ENCODE measurements at places on chromosomes 2 and 18. TPM values are rescaled to one million over a fixed set of nuclear protein-coding genes. Genes with fewer than 3 reads are reported as not detected.

DNA sequence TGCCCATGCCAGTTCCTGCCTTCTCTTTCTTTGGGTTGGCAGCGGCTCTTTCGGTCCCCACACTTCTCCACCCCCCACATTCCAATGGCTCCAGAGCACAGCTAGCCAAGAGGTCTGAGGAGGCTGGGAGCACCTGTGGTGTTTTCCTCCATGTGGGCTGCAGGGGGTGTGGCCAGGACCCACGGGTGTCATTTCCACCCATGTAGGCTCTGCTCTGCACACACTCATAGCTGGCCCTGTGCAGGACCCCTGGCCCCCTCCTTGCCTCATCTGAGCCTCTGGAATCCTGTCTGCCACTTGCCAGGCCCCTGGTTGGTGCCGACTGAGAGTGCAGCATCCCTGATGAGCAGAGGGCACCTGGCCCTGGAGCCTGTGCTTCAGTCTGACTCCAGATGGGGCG, 46.3 kb downstream of the DYSF start:
- no peaks in the 10 kb centered on the region for H3K4me1 ChIP-seq
- peak; percentile 25 for DNase-seq
- H3K36me3 ChIP-seq, result no peaks in the 10 kb centered on the region
- no peak overlapping the region for H3K4me3 ChIP-seq

GRCh38 chr2:44940732-44941464, 604 bp upstream of the SIX3 start:
- peaks cover 71% of the 10 kb centered on the region for H3K27me3 ChIP-seq
- H3K36me3 ChIP-seq, result no peaks in the 10 kb centered on the region
- H3K4me3 ChIP-seq, result peak overlapping the region; percentile 49
- peaks cover 58% of the 10 kb centered on the region for H3K4me1 ChIP-seq
- DNase-seq, result no peak

- DNase-seq, result peak; percentile 53
- H3K27me3 ChIP-seq, result no peaks in the 10 kb centered on the region
- H3K4me3 ChIP-seq, result no peak overlapping the region
- peaks cover 5% of the 10 kb centered on the region for H3K4me1 ChIP-seq
Measured at GRCh38 chr2:191247381-191248057, 2.3 kb downstream of the MYO1B start.

DNA sequence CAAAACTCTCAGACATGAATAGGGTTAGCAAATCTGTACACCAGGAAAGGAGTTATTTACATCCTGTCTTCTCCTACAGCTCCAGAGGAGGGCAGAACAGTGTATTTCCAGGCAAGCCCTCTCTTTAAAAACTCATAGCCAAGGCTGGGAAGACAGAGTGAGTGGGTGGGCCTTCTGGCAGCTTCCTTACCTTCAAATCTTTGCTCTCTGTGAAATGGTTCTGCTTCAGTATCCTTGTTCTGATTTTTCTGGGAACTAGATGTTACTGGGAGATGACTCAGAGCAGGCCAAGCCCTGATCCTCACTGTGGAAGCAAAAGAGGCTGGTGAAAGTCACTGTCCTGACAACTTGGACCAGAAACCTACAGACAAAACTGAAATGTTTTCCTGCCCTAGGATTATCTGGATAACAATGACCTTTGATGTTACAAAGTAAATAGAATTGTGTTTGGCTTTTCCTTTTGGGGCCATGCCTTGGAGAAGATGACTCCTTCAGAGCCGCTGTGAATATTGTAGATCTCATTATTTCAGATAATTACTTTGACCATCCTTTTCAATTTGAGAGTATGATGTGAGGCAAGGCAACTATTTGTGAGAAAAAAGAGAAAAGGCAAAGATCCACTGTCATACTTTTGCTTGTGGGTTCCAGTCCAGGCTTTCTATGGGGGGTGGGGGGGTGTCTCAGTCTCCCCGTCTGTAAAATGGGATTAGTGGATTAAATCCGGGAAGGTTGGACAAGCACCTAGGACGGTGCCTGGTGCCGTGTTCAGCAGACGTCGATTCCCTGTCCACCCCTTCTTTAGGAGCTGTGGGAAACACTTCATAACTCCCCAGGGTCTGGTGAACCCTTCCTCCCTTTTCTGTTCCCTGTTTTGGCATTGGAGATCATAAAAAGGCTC, 644 bp upstream of the QPCT start:
- H3K4me3 ChIP-seq, result peak overlapping the region; percentile 66
- H3K4me1 ChIP-seq, result no peaks in the 10 kb centered on the region
- no peaks in the 10 kb centered on the region for H3K36me3 ChIP-seq
- no peaks in the 10 kb centered on the region for H3K27me3 ChIP-seq
- no peak for DNase-seq

GRCh38 chr2:172088245-172089004, 3.1 kb downstream of the DLX1 start:
- no peak overlapping the region for H3K27ac ChIP-seq
- no peak overlapping the region for H3K4me3 ChIP-seq
- H3K4me1 ChIP-seq, result peaks cover 13% of the 10 kb centered on the region
- H3K36me3 ChIP-seq, result no peaks in the 10 kb centered on the region
- no peaks in the 10 kb centered on the region for H3K27me3 ChIP-seq
- DNase-seq, result no peak

- no peaks in the 10 kb centered on the region for H3K36me3 ChIP-seq
- no peak overlapping the region for H3K4me3 ChIP-seq
- no peak for DNase-seq
- H3K4me1 ChIP-seq, result no peaks in the 10 kb centered on the region
Measured at GRCh38 chr2:158391876-158392275, 64.7 kb downstream of the CCDC148 start.

- H3K36me3 ChIP-seq, result no peaks in the 10 kb centered on the region
- no peaks in the 10 kb centered on the region for H3K27me3 ChIP-seq
- DNase-seq, result peak; percentile 41
- no peaks in the 10 kb centered on the region for H3K4me1 ChIP-seq
Measured at GRCh38 chr2:184834699-184835397, 236.5 kb downstream of the ZNF804A start.

GRCh38 chr2:181393472-181393871, 63.7 kb upstream of the ITGA4 start:
- DNase-seq, result no peak
- no peak overlapping the region for H3K4me3 ChIP-seq
- H3K36me3 ChIP-seq, result no peaks in the 10 kb centered on the region
- no peaks in the 10 kb centered on the region for H3K27me3 ChIP-seq
- H3K27ac ChIP-seq, result no peak overlapping the region
- no peaks in the 10 kb centered on the region for H3K4me1 ChIP-seq

- H3K27me3 ChIP-seq, result no peaks in the 10 kb centered on the region
- H3K27ac ChIP-seq, result no peak overlapping the region
- DNase-seq, result no peak
- H3K4me3 ChIP-seq, result no peak overlapping the region
- no peaks in the 10 kb centered on the region for H3K36me3 ChIP-seq
Measured at GRCh38 chr2:124147552-124147951, 122.5 kb downstream of the CNTNAP5 start.

- H3K4me1 ChIP-seq, result no peaks in the 10 kb centered on the region
- no peak overlapping the region for H3K27ac ChIP-seq
- no peaks in the 10 kb centered on the region for H3K27me3 ChIP-seq
- no peak for DNase-seq
Measured at GRCh38 chr2:56390644-56391043, 206.9 kb downstream of the CCDC85A start.

DNA sequence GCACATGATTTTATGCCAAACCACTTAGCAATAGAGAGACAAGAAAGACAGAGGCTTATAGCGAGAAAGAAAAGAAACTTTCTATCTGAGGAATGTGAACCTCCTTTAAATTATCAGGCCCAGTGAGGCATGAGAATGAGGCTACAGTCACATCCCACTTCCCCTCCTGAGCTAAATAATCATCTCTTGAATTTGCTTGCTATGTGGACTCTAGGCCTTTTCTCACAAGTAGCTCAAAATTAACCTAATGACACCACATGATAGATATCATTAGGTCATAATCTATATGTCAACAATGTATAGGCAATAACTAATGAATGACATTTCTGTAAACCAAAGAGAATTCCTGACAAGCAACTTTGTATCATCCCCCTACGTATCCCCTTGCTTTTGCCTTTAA, 301.5 kb upstream of the MGAT5 start:
- H3K4me1 ChIP-seq, result no peaks in the 10 kb centered on the region
- no peak overlapping the region for H3K4me3 ChIP-seq
- no peaks in the 10 kb centered on the region for H3K36me3 ChIP-seq
- H3K27me3 ChIP-seq, result no peaks in the 10 kb centered on the region
- DNase-seq, result no peak
- peak overlapping the region; percentile 69 for H3K27ac ChIP-seq

DNA sequence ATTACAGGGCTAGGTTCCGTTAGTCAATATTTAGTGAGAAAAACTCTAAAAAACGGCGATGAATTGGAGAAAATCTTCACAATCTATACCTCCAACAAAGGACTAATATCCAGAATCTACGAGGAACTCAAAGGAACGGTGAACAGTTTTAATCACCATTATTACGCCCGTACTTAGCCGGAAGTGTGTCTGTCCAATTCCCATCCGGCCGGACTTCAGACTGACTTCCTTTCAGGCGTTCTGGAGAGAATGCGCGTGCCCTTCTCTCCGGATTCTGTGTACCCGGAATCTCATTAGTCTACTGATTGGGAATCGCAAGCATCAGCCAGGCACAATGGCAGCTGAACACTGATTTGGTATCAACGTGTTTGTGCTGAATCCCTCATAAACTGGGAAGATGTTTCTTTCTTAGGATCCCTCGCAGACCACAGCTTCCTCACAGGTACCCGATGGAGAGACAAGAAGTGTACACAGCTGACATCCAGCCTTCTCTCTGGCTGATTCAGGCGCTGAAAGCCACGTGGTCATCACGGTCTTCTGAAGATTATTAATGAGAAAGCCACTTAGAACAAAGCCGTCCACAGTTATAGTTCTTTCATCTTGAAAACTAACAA, 239.9 kb downstream of the ZNF516 start:
- no peak overlapping the region for H3K4me3 ChIP-seq
- H3K36me3 ChIP-seq, result no peaks in the 10 kb centered on the region
- DNase-seq, result no peak
- H3K27ac ChIP-seq, result no peak overlapping the region
- H3K27me3 ChIP-seq, result no peaks in the 10 kb centered on the region

- no peak for DNase-seq
- peaks cover 77% of the 10 kb centered on the region for H3K27me3 ChIP-seq
- H3K4me1 ChIP-seq, result peaks cover 21% of the 10 kb centered on the region
- H3K36me3 ChIP-seq, result no peaks in the 10 kb centered on the region
- H3K4me3 ChIP-seq, result no peak overlapping the region
Measured at GRCh38 chr2:45001869-45002385, 7.3 kb downstream of the SIX2 start.

DNA sequence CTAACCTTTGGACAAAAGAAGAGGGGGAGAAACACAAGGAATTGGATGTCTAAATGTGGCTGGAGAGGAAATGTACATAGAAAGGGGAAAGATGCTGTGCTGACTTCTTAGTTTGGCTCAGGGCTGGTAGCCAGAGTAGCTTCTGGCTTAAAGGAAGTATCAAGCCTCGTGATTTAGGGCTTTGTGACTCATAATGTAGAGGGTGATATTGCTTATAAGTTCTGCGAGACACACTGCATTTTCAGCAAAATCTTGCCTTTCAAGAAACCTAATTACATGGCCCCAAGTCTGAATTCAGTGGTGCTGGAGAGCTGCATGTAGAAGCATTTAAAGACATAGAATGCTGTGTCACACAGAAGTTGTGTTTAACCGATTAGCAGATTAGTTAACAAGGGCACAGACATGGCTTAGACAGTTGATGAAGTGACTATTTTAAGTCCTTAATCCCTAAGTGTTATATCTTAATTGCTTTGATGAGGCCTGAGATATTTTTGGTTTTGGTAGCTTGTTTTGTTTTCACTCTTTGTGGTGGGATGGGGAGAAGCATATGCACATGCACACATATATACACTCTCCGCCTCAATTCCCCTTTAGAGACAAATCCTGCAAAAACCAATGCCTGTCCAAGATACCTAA, 66.4 kb downstream of the EPAS1 start:
- H3K27me3 ChIP-seq, result no peaks in the 10 kb centered on the region
- no peaks in the 10 kb centered on the region for H3K36me3 ChIP-seq
- H3K4me1 ChIP-seq, result no peaks in the 10 kb centered on the region

- H3K27ac ChIP-seq, result peak overlapping the region; percentile 89
- peak; percentile 49 for DNase-seq
- H3K36me3 ChIP-seq, result no peaks in the 10 kb centered on the region
- H3K4me3 ChIP-seq, result peak overlapping the region; percentile 84
- H3K27me3 ChIP-seq, result no peaks in the 10 kb centered on the region
- no peaks in the 10 kb centered on the region for H3K4me1 ChIP-seq
Measured at GRCh38 chr2:32061973-32062861, 1.1 kb upstream of the SPAST start.

- no peaks in the 10 kb centered on the region for H3K36me3 ChIP-seq
- H3K27ac ChIP-seq, result no peak overlapping the region
- no peaks in the 10 kb centered on the region for H3K27me3 ChIP-seq
- no peaks in the 10 kb centered on the region for H3K4me1 ChIP-seq
- H3K4me3 ChIP-seq, result no peak overlapping the region
Measured at GRCh38 chr18:45046961-45047360, 366.3 kb downstream of the SETBP1 start.

DNA sequence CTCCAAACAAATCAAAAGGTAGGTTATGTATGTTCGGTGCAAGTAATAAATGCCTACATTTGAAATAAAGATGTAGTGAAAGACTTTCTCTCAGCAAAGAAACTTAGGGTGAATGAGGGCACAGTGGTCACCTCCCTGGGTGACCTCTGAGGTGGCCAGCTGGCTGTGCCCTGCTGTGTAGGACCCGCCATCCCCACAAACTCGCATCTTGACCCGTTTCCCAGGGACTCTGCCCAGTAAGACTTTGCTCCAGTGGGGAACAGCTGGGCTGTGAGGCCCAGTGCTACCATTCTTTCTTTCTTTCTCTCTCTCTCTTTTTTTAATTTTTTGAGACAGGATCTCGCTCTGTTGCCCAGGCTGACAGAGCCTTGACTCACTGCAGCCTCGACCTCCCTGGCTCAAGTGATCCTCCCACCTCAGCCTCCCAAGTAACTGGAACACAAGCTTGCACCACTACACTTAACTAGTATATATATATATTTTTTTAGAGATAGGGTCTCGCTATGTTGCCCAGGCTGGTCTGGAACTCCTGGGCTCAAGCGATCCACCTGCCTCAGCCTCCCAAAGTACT, 8.2 kb upstream of the GAREM2 start:
- no peaks in the 10 kb centered on the region for H3K36me3 ChIP-seq
- no peak overlapping the region for H3K4me3 ChIP-seq
- no peaks in the 10 kb centered on the region for H3K27me3 ChIP-seq
- DNase-seq, result no peak

GRCh38 chr2:105052773-105053172, 14.9 kb downstream of the MRPS9 start:
- DNase-seq, result peak; percentile 53
- H3K27me3 ChIP-seq, result no peaks in the 10 kb centered on the region
- H3K36me3 ChIP-seq, result peaks cover 13% of the 10 kb centered on the region
- H3K4me1 ChIP-seq, result no peaks in the 10 kb centered on the region
- H3K27ac ChIP-seq, result no peak overlapping the region
- no peak overlapping the region for H3K4me3 ChIP-seq

- no peaks in the 10 kb centered on the region for H3K36me3 ChIP-seq
- H3K4me1 ChIP-seq, result no peaks in the 10 kb centered on the region
Measured at GRCh38 chr2:119826370-119826961, 66.7 kb downstream of the PTPN4 start.

Gene ANKRD36C
- total RNA-seq, result 46.6 TPM

Gene SFT2D3
- 7.9 TPM for total RNA-seq

Gene ADD2
- not detected for total RNA-seq

Gene CNTNAP5
- total RNA-seq, result not detected

Gene UGT1A10
- 168 TPM for total RNA-seq

Gene POTEJ
- not detected for total RNA-seq

Gene SERPINB11
- total RNA-seq, result not detected

Gene CNGA3
- 2.2 TPM for total RNA-seq
